Activated CD4-positive, alpha-beta T cell treated with anti-CD3 and anti-CD28 coated beads, Interleukin-2, amount 50 U/mL, for 1 hour (primary cell): ENCODE measurements at places on chromosomes 5 and 9.

GRCh38 chr9:135336722-135337527 is 142.7 kb upstream of the PPP1R26 start:
- no peak for DNase-seq

DNA sequence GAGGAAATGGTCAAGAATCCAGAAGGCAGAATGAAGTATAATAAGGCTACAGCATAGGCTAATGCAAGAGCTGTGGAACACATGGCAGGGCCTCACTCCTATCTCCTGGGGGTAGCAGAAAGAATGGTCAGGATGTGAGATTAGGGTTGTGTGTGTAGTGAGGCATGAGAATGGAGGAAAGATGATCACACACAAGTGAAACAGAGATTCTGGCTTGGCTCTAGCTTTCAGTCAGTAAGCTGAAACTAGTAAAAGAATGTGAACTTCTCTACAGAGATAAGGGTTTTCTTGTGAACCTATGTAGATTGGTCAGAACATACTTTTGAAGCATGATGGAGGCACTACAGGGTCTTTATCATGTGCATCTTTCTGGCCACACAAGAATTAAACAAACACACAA is 298.8 kb downstream of the ASTN2 start:
- DNase-seq = no peak

DNA sequence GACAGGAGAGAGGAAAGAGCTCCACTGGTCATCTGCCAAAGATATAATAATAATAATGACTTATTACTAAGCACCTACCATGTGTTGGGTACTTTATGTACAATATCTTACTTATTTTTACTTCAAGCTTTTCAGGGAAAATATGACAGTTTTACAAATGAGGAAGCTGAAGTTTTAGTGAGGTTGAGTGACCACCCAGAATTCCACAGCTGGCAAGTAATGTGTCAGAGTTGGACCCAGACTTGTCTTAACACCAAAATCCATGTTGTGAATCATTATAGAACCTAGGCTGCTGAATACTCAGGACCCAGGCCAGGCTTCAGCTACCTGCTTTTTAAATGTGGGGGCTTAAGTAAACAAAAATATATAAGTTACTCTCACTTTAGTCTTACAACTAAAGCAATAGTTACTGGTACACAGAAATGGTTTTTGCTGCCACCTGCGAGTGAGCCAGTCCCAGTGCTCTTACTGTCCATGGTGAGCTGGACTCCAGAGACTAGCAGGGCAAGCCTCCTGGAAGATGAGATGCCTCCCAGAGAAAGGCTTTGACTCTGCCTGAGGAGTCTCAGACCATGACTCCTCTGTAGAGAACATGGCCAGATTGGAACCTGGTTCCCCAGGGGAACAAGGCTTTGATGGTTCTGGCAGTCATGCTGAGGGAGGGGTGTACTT is 29.9 kb downstream of the RUSC2 start:
- DNase-seq = no peak

- DNase-seq = no peak
These were observed 147.3 kb downstream of the PARP8 start for GRCh38 chr5:50813691-50814090.

GRCh38 chr5:16082053-16082452 is 97.5 kb downstream of the MARCHF11 start:
- no peak for DNase-seq

DNA sequence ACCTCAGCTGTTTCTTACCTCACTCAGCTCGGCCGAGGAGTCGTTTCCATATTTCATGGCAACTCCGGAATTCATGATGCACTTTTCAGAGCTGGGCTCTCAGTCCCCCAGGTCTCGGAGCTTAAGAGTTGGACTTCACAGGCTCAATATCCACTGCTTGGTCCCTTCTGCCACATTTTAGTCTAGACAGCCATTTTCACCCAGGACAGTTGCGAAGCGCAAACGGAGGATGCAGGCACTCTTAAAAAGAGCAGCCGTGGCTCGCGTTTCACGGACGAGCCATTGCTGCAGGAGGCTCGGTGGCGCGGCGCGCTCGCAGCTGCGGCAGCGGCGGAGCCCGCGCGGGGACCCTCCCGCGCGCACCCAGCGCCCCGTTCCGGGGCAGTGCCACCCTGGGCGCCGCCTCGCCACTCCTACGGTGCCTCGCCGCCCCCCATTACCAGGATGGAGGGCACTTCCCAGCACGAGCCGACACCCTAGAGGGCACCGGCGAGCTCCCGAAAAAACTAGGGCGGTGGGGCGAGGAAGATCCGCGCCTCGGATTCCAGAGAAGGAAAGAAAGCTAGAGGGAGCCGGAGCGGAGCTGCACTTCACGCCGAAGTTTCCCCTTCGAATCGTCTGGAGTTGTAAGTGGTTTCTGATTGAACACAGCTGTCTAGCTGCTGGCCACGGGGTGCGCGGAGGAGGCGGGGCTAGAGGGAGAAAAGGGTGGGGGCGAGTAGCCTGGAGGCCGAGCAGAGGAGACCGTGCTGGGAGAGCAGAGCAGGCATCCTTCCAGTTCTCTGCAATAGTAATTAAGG is 140.3 kb downstream of the TSSK1B start:
- peak; percentile 70 for DNase-seq

DNA sequence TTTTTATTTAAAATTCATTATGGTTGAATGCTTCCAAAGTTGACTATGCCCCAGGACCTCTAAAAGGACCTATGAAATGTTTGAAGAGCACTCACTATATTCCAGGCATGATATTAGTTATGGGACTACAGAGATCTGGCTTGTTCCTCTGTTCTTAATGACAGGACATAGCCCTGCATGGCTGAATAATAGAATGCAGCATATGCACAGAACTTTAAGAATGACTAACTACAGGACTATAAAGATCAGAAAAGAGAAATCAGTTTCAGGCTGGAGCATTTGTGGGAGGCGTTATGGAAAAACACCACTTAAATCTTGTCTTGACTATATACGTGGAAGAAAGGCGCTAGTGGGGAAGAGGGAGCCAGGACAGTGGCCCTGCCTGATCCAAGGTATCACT is 239.2 kb downstream of the DOCK8 start:
- no peak for DNase-seq

DNA sequence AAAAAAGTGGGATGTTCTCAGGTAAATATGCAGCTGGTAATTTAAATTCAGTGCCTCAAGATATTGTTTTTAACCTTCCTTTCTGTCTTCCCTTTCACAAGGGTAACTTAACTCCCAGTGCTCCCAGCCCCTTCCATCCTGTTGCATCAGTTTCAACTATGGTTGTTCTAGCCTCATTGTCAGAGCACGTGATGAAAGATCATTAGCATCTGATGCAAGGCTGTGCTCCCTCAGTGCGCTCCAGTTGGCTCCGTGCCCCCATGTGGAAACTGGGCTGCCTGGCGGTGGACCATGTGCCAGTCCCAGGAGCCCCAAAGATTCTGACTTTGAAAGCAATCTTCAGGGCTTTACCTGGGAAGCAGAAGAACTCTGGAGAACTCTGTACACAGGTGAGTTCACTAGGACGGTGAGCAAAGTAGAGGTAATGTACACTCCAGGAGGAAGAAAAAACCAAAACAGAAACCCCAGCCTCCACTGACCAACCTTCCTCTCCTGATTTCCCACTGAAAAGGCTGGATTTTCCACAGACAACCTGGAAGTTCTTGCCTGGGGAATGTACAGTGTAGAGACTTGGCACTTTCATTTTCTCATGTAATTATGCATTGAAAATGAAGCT is 96.9 kb downstream of the SLC1A3 start:
- DNase-seq = no peak

- no peak for DNase-seq
These were observed 180.0 kb downstream of the FGF18 start for GRCh38 chr5:171599411-171599810.

DNA sequence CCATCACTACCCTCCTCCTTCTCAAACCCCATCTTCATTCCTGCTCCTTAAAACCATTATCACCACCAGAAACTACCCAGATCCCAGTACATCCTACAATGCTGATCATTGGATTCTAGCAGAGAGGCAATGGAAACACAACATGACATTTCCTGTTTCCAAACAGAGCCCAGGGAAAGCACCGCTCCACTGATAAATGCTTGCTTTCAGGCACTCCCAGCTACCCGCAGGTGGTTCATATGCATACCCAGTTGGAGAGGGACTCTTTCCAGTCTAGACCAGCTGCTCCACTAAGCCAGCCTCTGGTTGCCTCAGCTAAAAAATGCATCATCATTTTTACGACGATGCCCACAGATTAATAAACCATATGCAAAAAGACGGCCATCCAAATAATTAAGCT is 39.2 kb upstream of the ACO1 start:
- no peak for DNase-seq

DNA sequence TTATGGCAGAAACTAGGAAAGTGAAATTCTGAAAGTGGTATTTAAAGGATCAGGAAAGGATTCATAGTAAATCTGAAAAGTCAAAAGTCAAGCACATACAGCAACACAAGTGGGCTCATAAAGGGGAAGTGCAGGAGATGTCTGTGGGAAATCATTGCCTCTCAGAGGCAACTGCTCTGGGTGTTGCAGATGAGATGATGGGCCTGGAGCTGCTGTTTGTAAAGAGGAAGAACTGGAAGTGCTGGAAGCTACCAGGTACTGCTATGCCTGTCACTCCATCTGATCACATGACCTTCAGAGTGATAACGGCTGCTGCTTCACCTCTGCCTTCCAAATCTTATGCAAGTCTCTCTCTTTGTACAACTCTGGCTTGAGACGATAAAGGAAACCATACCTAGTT is 55.9 kb downstream of the ADRB2 start:
- DNase-seq = no peak

DNA sequence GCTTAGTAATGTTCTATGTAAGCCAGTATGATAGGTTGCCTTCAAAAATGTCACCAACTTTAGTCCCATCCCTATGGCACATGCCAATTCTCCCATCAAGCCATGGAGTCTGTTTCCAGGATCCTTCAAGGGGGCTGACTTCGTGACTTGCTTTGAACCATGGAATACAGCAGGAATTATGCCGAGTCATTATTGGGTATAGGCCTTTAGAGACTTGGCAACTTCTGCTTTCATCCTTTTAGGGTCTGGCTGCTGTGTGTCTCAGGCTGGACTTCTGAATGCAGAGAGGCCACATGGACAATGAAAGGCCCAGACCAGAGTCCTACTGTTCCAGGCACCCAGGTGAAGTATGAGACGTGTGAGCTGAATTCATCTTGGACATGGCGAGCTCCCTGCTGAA is 109.8 kb downstream of the DENND1A start:
- DNase-seq = no peak

- no peak for DNase-seq
These were observed 134.3 kb downstream of the PPP2R2B start for GRCh38 chr5:146744068-146744745.

DNA sequence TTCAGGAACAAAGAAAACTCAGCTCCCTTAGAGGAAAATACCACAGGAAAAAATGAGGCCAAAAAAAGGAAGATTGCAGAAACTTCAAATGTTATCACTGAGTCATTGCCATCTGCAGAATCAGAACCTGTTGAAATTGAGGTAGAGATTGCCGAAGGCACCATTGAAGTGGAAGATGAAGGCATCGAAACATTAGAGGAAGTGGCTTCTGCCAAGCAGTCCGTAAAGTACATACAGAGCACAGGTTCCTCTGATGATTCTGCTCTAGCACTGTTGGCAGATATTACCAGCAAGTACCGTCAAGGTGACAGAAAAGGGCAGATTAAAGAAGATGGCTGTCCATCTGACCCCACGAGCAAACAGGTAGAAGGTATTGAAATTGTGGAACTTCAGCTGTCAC is 30.8 kb upstream of the NIM1K start:
- DNase-seq = no peak

DNA sequence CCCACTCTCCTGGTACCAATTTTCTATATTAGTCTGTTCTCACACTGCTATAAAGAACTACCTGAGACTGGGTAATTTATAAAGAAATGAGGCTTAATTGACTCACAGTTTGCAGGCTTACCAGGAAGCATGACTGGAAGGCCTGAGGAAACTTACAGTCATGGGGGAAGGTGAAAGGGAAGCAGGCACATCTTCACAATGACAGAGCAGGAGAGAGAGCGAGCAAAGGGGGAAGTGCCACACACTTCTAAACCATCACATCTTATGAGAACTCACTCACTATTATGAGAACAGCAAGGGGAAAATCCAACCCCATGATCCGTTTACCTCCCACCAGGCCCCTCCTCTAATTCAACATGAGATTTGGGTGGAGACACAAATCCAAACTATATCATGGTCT is 72.2 kb downstream of the ATG10 start:
- DNase-seq = no peak

- DNase-seq = no peak
These were observed at the start of gene HRCT1 for GRCh38 chr9:35905912-35906679. Gene HRCT1 (plus strand): TSS chr9:35906202. CDS start chr9:35906288, 86 bp downstream.

- DNase-seq = no peak
These were observed 39.9 kb downstream of the ADAMTS6 start for GRCh38 chr5:65441800-65442199.

- DNase-seq = no peak
These were observed 11.5 kb upstream of the BOD1 start for GRCh38 chr5:173627860-173628392.

DNA sequence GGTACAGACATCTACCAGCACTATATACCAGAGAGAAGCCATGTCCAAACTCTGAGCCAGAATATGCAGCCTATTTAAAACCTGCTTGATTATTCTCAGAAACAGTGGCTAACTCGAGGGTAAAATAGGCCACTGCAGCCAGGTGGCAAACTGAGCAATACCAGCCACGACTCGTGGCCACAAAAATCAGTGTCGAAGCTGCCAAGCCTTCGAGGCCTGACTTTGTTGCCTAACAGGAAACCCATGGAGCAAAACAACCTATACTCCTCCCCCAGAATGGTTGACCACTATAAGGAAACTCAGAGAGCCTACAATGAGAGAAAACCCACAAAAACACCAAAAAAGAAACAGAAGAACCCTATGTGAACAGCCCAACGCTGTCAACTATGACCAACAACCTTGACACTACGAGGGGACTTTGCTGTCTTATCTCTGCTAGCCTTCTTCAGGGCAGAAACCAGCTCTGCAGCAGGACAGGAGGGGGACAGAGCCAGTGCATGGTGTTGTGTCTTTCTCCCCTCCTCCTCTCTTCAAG is 133.8 kb downstream of the TMEM174 start:
- no peak for DNase-seq

- DNase-seq = no peak
These were observed 14.3 kb downstream of the CD180 start for GRCh38 chr5:67182301-67182790.

GRCh38 chr5:59460368-59461153 is 433.0 kb downstream of the PDE4D start:
- DNase-seq = no peak

- no peak for DNase-seq
These were observed 68.1 kb downstream of the SEMA6A start for GRCh38 chr5:116506488-116506887.
